ENCODE measurements at places on chromosomes 4 and X.

DNA sequence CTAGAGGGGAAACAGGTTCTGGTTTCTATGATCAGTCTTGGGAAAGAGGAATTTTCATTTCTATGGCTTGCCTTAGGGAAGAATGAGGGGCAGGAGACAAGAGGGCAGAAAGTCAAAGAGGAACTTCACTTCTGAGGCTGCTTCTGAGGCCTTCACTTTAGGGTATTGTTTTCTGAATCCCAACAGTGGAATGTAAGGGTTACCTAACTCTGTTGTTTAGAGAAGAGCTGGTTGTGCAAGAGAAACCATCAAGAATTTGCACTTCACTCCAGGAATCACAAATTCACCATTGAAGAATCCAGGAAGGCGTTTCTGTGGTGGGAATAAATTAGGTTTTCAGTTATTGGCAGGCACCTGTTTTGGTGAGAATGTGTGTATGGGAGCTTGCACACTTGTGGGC, 126.7 kb upstream of the AMOT start:
- no peak for DNase-seq

GRCh38 chr4:129282293-129282692, 186.3 kb downstream of the C4orf33 start:
- no peak for DNase-seq

- no peak for DNase-seq
Observed at GRCh38 chr4:8351931-8352367, 82.4 kb downstream of the HTRA3 start.

DNA sequence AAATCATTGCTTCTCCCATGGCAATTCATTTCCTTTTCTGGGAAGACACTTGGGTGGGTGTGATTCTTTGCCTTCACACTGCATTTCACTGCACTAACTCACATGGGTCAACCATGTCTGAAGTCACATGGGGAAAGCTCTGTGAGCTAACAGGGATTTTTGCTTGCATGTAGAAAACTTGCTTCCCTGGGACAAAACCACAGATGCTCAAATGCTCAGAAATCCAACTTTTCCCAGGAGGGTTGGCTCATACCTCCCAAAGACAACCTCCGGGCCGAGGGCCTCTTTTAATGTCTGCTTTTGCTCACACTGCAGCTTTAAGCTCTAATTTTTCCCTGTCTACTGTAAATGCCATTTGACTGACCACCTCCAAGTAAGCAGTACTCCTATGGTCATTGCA, 1695.2 kb downstream of the STIM2 start:
- no peak for DNase-seq
